ENCODE measurements at places on chromosomes 1 and 21.

- no peak for DNase-seq
These were observed 64.6 kb upstream of the SPAG17 start for GRCh38 chr1:118249641-118250040.

- peak; percentile 79 for DNase-seq
These were observed 28.1 kb upstream of the PLXNA2 start for GRCh38 chr1:208272311-208272710.

GRCh38 chr1:56965916-56966697, at the start of gene C8B:
Gene C8B (minus strand): TSS chr1:56966015. CDS start chr1:56965948, 67 bp downstream.
- DNase-seq = no peak

- no peak for DNase-seq
These were observed 106.6 kb downstream of the OMA1 start for GRCh38 chr1:58439946-58440345.

GRCh38 chr21:29719521-29719920, 220.3 kb downstream of the GRIK1 start:
- DNase-seq = no peak

GRCh38 chr1:25182629-25183028, 49.7 kb downstream of the SYF2 start:
- DNase-seq = no peak

DNA sequence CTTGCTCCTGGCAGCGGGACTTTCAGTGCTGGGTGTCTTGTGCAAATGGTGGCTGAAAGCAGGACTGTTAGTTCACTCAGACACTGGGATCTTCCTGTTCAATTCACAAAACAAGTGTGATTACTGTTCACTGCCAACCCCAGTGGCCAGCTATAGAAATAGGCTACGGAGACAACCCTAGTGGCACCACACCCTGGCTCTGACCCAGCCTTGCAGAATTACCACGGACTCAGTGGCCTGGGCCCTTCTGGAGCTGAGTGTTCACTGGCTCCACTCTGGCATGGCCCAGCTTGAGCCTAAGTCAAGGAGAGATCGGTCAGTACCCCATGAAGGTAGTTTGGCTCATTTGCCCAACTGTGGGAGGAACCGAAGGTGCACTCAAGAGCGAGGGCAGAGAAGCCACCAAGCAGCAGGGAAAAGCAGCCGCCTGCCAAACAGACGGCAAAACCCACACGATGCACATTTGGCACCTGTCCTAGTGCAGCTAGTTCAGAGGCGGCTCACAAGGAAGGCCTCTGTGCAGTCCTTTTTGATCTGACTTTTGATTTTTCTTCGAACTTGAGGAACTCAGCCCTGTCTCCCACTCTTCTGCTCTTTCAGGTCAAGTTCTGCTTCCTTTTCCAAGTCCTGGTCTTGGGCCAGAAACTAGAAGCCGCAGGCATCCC, 5.9 kb downstream of the KIAA2013 start:
- peak; percentile 31 for DNase-seq

- DNase-seq = no peak
These were observed 260.5 kb downstream of the KCNJ6 start for GRCh38 chr21:37655611-37656300.

DNA sequence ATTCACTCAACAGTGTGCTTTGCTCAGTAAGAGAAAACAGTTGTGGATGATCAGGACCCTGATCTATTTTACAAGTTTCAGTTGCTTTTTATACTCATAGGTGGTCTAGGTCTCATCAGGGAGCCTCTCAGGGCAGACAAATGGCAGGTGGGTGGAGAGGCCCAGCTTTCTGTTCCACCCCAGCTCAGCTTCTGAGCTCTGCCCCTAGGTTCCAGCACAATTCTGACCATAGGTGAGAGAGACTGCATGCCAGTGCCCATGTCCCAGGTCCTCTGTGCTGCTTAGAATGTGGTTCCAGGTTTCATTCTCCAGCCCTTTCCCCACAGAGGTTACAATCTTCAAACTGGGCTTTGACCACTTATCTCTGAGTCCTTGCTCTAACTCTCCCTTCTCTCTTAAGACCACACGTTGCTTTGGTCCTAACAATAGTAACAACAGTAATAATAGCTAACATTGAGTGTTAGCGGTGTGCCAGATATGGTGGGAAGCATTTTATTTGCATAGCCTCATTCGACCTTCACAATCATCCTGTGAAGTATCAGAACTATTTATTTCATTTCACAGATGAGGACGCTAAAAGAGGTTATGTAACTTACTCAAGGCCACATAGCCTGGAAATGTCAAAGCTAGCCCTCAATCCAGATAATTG, 19.6 kb upstream of the DUSP10 start:
- DNase-seq = no peak

- DNase-seq = no peak
These were observed 60.5 kb downstream of the CAPN9 start for GRCh38 chr1:230807561-230808280.

DNA sequence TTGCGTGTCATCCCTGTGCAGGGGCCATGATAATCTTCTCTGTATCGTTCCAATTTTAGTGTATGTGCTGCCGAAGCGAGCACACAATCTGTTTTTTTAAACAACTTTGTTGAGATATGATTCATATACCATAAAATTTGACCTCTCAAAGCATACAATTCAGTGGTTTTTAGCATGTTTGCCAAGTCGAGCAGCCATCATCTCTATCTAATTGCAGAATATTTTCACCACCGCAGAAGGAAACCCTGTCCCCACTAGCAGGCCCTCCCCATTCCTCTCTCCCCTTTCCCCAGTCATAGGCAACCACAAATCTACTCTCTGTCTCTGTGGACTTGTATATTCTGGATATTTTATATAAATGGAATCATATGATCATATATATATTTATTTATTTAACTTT, 78.7 kb upstream of the TINAGL1 start:
- DNase-seq = no peak

Data from NCI-H1694 treated with DMSO at 0.1 percent for 48 hours (cell line).